Stimulated activated naive CD8-positive, alpha-beta T cell treated with anti-CD3 and anti-CD28 coated beads, Interleukin-15, Interleukin-2, amounts not matched to agents 100 U/mL and 50 U/mL, for 24 hours (primary cell): ENCODE measurements at places on chromosomes 5 and 9.

- DNase-seq, result no peak
Measured at GRCh38 chr5:90585337-90585986, 26.9 kb downstream of the ADGRV1 start.

DNA sequence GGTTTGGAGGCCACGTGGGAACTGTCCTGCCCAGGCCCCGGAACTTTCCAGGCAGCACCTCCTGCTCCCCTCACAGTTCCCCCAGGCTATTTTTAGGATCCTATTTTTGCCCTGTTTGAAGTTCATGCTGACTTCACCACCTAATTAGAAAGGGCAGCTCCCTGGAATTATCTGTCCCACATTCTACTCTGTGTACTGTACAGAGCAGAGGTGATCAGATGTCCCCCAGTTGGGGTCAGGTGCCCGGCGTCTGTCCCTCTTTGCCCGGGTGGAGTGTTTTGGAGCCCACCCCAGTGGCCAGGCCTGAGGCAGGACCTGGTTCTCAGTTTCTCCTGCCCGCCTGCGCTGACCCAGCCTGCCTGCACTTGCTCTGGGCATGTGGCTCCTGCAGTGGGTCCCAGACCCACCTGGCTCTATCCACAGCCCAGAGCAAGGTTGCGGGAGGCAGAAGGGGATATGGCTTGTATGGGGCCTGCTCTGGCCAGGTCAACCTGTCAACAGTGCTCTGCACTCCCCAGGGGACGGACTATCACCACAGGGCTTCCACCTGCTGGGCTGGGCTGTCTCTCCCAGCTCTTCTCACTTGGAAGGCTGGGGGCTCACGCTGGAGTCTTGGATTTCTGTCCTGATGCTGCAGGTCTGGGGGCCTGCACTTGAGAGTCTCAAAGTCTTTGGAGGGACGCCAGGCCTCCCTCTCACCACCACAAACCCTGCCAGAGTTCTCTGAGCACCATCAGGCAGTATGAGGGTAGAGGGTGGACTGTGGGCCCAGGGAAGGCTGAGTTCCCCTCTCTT, 268.3 kb downstream of the GADD45G start:
- DNase-seq, result no peak

DNA sequence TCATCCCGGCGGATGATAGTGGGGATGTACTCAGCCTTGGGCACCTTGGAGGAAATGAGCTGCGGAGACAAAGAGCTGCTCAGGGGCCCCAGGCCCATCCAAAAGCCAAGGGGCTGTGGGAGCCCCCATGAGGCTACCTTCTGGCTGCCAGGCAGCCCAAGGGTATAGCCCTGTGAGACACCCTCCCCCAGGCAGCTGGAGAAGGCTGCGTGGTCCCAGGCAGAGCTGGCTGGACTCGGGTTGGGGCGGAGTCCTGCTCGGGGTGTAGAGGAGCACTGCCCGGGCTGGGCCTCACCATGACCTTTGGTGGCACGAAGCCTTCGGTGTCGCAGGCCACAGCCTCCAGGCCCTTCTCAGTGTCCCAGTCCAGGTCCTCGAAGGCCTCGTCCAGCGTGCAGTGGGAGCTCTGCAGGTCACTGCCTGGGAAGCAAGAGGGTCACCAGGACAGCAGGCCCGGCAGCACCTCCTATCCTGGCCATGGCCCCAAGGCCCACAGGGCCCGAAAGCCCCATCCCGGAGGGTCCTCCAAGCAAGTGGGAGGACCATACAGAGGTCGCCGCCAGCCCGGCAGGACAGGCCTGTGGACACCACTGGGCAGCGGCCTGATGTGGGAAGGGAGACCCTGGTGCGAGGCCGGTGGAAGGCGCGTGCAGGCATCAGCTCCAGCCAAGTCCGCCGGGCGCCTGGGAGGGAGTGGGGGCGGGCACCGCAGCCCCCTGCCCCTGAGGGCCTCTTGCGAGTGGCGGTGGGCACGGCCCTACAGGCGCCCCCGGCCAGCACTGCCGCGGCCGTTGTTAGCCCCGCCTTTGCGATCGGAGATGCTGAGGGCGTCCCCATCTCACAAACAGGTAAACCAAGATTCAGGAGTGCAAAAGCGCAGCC, 6.1 kb downstream of the NSMF start:
- DNase-seq, result no peak

DNA sequence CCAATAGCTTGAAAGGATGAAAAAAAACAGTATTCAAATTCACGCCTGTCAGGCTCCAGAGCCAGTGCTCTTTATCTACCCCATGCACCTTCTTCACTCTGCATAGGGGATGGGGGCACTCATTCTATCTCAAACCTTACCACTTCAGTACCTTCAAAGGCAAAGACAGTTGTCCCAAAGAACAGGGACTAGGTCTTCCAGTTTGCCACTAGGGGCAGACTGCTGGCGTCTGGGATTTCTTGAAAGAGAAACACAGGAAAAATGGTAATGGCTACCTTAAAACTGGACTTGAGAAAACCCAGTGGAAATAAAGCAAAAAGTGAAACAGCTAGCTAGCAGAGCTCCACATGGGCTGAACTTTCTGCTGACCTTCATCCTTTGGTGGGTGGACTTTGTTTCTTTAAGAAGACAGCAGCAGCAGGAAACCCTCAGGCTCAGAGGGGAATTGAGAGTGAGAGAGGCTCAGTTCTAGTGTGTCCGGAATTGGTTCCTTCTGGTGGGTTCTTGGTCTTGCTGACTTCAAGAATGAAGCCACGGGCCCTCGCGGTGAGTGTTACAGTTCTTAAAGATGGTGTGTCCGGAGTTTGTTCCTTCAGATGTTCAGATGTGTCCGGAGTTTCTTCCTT, 41.0 kb upstream of the SLC36A1 start:
- DNase-seq, result no peak

DNA sequence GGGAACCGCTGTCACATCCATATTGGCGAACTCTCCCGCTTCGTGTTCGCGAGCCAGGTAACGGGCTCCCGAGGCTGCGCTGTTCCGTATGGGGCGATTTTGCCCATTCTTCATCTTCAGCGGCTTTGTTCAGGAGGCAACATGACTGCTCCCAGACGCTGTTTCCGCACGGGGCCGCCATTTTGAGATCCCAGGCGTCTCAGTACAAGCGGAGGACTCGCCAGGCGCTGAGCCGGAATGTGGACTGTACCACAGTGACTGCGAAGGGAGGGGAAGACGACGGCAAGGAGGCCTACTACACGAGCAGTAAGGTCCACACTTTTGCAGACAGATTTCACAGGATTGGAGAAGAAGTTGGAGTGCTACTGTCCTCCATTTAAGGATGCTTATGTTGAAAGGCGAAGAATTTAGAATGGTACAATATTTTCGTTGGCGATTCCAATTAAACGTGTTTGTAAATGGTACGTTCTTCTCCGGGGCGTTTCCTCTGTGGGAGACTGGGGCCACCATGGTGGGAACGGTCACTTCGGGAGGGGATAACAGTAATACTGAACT, 41.6 kb upstream of the ZNF300 start:
- DNase-seq, result no peak
